ENCODE measurements at places on chromosomes 2 and 18.
A peak's percentile ranks its signal among the peaks of the same experiment; 100 is the strongest.

GRCh38 chr2:109284826-109285225 is 155.8 kb downstream of the SH3RF3 start:
- no peak for DNase-seq

GRCh38 chr2:219684721-219685689 is 57.6 kb downstream of the SLC4A3 start:
- peak; percentile 88 for DNase-seq

DNA sequence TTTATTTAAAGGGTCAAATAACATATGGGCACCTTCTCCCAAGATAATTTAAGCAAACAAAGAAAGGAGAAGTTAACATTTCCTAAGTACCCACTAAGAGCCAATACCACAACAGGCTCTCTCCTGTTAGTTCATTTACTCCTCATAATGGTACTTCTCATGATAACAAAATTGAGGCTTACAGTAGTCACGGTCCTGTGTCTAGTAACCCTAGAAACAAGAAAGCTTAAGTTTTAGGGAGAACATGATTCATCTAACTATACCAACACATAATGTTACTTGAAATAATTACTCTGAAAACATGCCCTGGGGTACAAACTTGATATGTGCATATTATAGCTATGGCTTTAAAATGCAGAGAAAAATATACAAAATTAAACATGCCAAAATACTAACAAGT is 19.8 kb downstream of the IWS1 start:
- no peak for DNase-seq

- no peak for DNase-seq
Measured at GRCh38 chr2:148903979-148904378, 29.0 kb downstream of the KIF5C start.

- no peak for DNase-seq
Measured at GRCh38 chr2:40027968-40028367, 248.9 kb upstream of the THUMPD2 start.

GRCh38 chr2:161956738-161957137 is 117.3 kb downstream of the DPP4 start:
- DNase-seq, result no peak

GRCh38 chr2:72145289-72145657 is 2.4 kb downstream of the CYP26B1 start:
- no peak for DNase-seq

DNA sequence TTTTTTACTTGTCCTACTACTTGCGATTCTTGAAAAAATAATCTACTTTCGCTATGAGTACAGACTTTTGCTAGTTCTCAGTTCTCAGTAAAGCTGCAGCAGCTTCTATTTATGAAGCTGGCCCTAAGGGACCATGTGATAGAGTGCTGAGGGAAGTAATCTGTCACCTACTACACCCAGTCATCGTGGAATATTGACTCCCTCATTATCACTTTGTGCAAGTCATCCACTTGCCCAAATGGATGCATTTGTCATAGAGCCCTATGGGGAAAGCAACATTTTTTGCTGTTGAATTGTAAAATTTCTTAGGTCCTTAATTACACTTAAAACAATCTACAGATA is 1919.8 kb downstream of the SUCLG1 start:
- DNase-seq, result no peak

GRCh38 chr2:142840436-142840835 is 37.0 kb upstream of the KYNU start:
- DNase-seq, result no peak

GRCh38 chr18:58004317-58004716 is 39.7 kb upstream of the NEDD4L start:
- peak; percentile 39 for DNase-seq

- no peak for DNase-seq
Measured at GRCh38 chr2:204115137-204116056, 178.8 kb downstream of the ICOS start.

DNA sequence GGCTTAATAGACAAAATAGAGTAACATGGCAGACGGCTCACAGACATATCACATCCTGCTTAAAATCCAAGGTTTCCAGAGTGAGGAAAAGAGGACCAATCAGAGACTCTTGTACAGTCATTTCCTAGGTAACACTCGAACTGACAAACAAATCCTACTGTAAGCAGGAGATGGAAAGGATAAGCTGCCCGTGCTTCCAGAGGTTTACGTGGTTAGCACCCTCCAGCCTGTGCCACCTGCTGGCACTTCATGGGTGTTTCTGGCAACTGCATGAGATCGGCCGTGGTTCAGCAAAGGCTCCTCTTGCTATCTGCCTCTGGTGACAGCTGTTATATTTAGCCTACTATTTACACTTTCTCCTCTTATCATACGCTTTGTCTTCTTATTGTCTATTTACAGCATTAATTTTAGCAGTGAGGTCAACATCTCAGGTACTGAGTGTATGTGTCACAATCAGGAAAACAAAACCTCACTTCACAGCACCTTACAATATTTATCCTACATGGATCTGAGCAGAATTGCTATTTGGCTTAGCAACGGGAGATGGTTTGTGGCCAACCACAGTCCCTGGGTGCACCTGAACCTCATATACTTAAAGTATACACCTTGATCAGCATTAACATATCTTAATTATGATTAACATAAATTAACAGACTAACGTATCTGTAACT is 226.9 kb downstream of the TMEM163 start:
- DNase-seq, result no peak

GRCh38 chr2:42624047-42624446 is 55.6 kb downstream of the MTA3 start:
- DNase-seq, result no peak

- no peak for DNase-seq
Measured at GRCh38 chr2:132766573-132766972, 96.6 kb upstream of the LYPD1 start.

DNA sequence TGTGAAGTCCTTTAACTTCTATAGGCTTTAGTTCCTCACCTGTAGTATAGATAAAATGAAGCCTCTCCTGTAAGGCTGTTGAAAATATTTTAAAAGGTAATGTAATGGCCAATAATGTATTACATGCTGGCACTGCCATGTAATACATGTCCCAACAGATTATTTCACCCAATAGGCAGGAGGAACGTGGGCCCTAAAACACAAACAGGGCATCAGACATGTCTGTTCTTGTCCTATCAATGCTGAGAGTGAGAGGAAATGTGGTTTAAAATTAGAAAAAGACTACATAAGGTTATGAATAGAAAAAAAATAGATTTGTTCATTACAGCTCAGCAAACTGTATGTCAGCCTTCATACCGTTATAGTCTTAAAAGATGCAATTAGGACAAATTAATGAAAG is 492.7 kb upstream of the DDX18 start:
- DNase-seq, result no peak

DNA sequence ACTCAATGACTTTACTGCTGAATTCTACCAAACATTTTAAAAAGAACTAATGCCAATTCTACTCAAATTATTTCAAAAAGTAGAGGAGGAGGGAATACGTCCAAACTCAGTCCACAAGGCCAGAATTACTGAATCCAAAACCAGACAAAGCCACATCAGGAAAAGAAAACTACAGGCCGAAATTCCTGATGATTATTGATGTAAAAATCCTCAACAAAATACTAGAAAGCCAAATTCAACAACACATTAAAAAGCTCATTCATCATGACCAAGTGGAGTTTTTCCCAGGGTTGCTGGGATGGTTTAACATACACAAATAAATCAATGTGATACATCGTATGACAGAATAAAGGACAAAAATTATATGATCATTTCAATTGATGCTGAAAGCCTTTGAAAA is 103.9 kb upstream of the UBE2E3 start:
- DNase-seq, result no peak

DNA sequence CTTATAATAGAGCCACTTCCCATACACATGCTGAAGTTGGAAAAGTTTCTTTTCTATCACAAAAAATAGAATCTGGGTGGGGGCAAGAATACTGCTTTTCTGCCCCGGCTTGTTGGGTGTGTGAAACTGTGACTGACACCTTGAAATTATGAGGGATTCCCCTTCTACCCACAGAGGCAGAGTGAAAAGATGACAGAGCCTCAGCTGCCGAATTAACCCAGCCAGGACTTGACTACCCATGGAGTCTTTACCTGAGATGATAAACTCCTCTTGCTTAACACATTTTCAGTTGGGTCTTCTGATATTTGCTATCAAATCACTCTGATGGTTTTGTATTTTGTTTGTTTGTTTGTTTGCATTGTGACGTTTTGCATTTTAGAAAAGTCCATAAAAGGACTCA is 66.0 kb upstream of the PMAIP1 start:
- DNase-seq, result no peak

DNA sequence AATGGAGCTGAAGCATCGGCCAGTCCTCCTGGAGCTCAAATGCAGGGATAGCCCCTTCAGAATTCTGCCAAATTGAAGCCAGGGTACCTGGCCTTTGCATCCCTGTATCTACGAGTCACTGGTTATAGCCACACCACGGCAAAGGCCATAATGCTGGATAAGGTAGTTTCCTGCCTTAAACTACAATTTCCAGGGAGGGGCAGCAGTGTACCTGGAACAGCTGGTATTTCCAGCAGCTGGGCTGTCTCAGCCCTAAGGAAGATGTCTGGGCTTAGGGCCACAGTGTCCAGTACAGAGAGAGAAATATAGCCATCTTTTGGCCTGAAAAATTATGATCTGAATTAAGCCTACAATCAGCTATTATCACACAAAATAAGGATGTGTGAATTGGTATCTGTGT is 180.3 kb downstream of the GCA start:
- DNase-seq, result no peak

DNA sequence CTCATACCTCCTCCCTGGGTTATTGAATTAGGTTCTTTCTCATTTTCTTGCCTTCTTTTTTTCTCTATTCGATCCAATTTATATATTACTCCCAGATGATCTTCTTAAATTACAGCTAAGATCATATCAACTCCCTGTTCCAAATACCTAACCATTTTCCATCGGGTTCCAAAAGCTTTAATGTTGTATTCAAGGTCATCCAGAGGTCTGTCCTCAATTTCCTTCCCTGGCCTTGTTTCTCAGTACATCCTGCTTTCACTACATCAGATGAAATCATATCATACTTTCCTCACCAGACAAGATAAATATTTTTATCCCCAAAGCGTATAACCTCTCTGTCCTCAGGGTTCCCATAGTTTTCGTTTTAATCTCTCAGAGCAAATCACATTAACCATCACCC is 36.3 kb upstream of the GREB1L start:
- no peak for DNase-seq

- DNase-seq, result no peak
Measured at GRCh38 chr18:74454279-74454751, 2.8 kb downstream of the DIPK1C start.

GRCh38 chr2:62319070-62319469 is 123.2 kb downstream of the B3GNT2 start:
- DNase-seq, result no peak

DNA sequence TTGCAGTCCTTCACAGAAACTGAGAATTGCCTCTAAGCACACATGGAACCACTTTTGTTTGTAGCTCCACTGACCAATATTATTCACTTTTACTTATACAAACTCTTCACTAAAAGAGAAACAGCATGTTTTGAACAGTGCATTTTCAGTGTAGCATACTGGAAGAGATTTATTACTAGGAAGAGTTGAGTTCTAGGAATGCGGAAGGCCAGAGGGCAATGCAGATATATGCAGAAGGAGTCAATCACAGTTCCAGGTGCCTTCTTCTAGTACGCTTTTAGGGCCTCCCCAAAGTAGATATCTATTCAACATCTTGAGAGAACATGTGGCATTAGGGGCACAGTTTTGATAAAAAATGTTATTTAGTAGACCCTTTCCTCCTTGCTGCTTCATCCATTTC is 1654.0 kb upstream of the ZEB2 start:
- no peak for DNase-seq

GRCh38 chr2:4792126-4792525 is 900.1 kb upstream of the SOX11 start:
- DNase-seq, result no peak

All from NCI-H226 (cell line).